Stimulated activated CD8-positive, alpha-beta memory T cell treated with anti-CD3 and anti-CD28 coated beads, Interleukin-7, amount 100 ng/mL, for 1 hour (primary cell): ENCODE measurements at places on chromosomes 1 and 21.

DNA sequence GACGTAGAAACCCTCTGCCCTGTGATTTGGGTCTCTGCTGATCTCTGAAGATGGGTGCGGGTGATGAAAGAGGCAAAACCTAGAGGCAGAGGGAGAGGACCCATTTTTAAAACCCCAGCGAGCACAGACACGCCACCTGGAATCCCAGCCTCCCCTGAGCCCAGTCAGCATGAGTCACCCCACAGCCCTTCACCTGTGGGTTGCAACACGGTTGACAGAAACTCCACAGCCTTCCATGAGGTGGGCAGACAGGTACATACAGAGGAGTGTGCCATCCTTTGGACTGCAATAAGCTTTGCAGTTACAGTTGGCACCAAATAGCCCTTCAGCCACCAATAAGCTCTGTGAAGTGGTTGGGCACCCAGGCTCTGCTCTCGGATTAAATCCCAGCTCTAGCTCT is 2.1 kb upstream of the GRHL3 start:
- no peak for DNase-seq

GRCh38 chr1:8463144-8463927 is 145.4 kb downstream of the SLC45A1 start:
- no peak for DNase-seq

DNA sequence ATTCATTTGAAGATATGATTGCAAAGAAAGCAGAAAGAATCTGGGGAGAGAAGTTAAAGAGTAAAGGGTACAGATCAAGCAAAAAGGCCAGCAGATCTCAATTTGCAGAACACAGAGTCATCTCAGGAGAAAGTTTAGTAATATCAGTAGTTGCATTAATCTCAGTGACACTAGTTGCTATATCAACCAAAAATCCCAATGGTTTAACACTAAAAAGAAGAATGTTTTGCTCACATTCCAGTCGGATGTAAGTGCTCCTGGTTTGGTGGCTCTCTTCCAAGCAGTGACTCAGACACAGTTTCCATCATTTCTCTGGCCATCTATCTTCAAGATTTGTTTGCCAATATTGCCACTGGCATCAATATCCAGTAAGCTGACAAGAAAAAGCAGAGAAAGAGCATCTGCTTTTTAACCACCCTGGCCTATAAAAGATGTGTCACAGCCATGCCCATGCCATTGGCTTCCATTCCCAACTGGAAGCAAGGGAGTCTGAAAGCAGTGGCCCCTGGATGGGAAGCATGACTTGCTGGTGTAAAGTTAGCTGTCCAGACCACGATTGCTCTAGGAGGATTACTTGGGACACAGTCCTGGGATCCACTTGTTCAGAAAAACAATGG is 45.5 kb upstream of the AIM2 start:
- no peak for DNase-seq

GRCh38 chr21:30058928-30059327 is 107.7 kb downstream of the CLDN17 start:
- no peak for DNase-seq

GRCh38 chr1:37574834-37575480 is 18.2 kb downstream of the DNALI1 start:
- no peak for DNase-seq

DNA sequence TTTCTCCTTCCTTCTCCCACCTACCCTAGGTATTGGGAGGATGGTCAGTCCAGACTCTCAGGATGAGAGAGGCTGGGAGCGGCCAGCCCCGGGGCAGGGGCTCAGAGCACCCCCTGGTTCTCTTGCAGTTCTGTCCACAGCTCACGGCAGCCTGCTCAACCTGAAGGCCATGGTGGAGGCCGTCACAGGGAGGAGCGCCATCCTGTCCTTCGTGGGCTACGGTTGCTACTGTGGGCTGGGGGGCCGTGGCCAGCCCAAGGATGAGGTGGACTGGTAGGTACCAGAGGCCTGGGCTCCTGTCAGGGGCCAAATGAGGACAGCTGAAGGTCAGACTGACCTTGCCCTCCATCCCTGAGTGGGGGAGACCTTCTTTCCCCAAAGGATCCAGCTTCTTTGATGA is 4.2 kb downstream of the PLA2G2F start:
- DNase-seq: no peak

DNA sequence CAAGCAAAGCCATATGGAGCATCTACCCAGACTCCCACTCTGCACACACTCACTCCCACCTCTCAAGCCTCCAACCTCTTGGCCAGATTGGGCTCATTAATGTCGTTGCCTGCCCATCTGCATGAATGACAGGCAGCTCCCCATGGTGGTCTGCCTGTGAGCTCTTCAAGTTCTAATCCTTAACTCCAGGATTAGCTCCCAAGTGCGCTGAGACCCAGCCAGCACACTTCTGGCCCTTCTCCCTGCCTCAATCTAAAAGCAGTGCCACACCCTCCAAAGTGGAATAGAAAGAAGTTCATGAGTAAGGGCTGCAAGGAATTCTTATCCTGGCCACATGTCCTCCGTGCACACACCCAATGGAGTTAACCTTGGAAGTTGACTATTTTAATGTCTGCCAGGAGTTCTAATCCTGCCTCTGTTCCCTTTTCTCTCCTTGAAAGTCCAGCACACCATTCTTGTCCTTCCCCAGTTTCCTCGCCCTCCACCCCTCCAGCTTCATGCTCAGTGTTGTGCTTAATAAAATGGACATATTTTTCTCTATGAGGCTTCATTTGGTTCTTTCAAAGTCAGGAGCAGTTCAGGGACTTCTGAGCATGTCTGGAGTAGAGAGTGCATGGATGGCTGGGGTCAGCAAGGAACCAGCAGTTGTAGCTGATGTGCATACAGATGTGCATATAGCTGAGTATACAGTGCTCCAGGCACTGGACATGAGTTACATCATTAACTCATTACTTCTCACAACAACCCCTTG is 30.1 kb downstream of the CAMK1G start:
- DNase-seq: no peak
